ENCODE measurements at places on chromosomes 13 and 19.
A peak's percentile ranks its signal among the peaks of the same experiment; 100 is the strongest.

DNA sequence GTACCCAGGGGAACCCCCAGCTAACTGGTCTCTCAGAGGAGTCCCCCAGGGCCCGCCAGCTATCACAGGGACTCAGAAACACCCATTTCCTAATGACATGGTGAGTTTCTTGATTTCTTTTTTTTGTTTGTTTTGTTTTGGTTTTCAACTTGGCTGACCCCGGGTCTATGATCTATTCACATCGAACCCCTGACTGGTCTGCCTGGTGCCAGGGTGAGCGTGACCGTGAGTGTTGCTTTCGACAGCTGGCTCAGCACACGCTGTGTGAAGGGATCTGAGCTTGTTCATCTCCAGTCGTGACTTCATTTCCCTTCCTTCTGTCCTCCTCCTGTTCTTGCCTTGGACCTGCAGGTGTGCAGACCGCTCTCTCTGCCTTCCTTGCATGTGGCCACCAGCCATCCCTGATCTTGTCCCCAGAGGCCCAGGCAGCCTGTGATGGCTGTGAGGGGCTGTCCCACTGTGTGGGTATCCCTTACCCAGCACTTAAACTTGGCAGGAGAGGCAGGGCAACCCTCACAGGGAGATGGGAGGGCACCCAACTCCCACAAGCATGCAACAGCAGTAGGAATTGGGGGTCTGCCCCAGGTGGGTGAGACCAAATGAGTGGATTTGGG, 26.2 kb downstream of the TMEM161A start:
- peak; percentile 30 for DNase-seq

GRCh38 chr13:110422913-110423688, 116.0 kb downstream of the COL4A2 start:
- DNase-seq, result peak; percentile 73

DNA sequence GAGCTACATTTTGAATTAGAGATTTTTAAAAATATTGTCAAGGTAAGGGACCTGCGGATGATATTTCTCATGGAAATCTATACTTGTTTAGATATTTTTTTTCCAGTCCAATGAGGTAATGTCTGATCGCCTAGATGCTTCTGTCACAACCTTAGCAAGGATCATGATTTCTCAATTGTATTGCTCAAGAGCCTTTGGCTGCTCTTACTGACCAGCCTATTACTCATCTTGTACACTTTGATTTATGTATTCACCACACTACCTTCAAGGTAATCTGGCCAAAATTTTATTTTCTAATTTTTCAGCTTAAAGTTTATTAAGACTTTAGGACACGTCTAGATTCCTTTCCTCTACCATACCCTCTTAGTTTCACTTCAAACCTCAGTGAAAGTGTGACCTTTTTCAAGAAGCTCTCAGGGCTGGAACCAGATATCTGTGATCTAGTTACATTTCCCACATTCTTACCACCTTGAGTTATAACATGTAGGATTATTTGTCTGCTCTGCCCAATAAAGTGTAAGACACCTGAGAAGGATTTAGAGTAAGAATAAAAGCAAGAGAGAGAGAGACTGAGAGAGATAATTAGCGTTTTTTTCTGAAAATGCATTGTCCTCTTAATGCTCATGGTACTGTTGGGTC, 197.1 kb downstream of the ITGBL1 start:
- DNase-seq, result peak; percentile 78

DNA sequence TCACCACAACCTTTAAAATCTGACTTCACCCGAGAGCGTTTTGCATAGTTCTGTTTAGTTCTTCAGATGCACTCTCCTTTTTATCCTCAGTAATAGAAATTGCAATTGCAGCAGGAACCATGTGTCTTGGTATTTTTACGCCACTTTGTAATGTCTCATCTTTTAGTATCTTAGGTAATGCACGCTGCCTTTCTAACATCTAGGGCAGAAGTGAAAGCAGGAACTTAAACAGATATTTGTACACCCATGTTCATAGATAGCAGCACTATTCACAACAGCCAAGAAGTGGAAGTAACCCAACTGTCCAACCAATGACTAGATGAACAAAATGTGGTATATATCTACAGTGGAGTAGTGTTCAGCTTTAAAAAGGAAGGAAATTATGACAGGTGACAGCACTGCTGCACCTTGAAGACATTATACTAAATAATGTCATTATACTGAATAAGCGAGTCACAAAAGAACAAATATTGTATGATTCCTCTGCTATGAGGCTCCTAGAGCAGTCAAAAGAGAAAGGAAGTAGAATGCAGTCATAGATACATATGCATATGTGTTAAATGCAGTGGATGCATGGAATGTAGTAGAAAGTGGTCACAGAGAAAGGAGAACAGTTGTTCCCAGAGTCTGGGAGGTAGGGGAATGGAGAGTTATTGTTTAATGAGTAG, 105.9 kb upstream of the GJB6 start:
- no peak for DNase-seq

DNA sequence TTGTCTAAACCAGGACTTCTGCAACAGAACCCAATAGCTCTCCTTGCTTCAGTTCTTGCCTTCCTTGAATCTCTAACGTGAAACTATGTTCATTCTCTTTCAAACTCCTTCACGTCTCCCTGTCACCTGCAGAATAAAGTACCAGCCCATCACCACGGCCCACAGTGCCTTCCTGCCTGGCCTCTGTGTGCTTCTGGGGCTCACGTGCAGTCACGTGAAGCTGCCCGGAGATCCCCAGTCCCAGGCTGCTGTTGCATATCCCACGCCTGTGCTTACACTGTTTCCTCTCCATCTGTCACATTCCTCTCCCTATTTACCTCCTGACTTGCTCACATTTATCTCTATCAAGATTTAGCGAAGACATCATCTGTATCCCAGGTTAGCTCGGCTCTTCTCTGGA, 102.8 kb downstream of the STARD13 start:
- DNase-seq, result peak; percentile 41

GRCh38 chr13:111952032-111952431, 114.9 kb upstream of the SOX1 start:
- no peak for DNase-seq

DNA sequence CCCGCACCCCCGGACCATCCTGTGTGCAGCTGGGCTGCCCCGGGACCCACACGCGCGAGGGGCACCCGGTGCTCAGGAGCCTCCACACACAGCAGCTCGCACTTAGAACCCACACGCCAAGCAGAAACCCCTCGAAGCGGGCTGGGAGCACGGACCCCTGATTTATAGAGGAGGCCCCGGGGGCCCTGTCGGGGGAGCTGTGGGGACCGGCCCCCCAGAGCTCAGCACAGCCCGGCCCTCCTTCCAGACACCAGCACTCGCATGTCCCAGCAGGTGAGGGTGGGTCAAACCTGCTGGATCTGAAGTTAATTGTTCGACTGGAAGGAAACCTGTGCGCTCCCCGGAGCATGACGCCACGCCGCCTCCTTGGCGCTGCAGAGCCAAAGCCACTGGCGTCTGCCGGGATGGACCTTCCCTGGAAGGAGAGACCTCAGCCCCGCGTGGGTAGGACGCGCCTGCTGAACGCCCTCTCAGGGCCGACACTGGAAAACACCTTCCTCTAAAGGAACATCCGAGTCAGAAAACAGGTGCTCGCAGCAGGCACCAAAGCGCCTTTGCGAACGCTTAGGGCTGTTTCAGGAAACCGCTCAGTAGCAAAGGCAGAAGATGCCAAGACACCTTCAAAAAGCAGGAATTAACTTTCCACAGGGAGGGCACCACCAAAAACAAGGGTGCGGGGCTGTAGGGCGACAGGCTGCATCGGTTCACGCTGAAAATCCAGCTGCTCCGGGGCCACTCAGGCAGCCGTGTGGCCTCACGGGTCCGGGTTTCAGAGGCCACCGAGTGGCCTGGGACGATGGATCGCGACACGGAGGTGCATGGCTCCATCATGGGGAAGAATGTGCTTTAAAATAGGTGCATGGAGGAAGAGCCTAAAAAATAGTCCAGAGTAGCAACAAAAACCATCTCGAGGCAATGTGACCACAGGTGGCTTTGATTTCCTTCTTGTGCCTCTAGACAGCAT, 37.8 kb upstream of the GRTP1 start:
- DNase-seq, result no peak

GRCh38 chr13:31887286-31887685, 144.3 kb upstream of the FRY start:
- DNase-seq, result no peak

- DNase-seq, result peak; percentile 28
Measured at GRCh38 chr19:38409631-38410133, 6.8 kb downstream of the FAM98C start.

- no peak for DNase-seq
Measured at GRCh38 chr19:16514383-16515019, 18.3 kb downstream of the C19orf44 start.

- no peak for DNase-seq
Measured at GRCh38 chr13:64704121-64704649, 2526.0 kb downstream of the PCDH9 start.

GRCh38 chr13:31394506-31394905, 194.7 kb downstream of the B3GLCT start:
- no peak for DNase-seq

DNA sequence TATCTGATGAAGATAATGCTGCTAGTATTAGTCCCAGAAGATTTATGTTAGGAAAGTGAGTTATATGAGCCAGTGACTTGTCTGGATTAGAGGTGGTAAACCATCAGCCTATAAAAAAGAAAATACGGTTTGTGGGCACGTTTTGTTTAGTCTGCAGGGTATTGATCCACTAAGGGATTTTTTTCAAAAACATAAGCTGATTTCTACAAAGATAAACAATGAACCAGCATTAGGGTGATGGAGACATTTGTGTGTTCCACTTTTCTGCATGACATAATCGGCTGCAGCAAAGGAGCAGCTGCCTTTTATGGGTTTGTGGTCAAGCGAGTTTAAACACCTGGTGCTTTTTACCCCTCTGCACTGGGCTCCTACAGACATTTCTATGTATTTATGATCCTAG, 836.4 kb upstream of the GPC6 start:
- no peak for DNase-seq

- peak; percentile 65 for DNase-seq
Measured at GRCh38 chr19:13118424-13119193, 545 bp downstream of the NACC1 start.

GRCh38 chr13:110306960-110307766, at the start of the genes COL4A1 and COL4A2:
TSS of gene COL4A1 (minus strand) at chr13:110307157. CDS start at chr13:110307027, 130 bp downstream.
TSS of gene COL4A2 (plus strand) at chr13:110307284. CDS start at chr13:110307904, 620 bp downstream.
- DNase-seq, result peak; percentile 88

DNA sequence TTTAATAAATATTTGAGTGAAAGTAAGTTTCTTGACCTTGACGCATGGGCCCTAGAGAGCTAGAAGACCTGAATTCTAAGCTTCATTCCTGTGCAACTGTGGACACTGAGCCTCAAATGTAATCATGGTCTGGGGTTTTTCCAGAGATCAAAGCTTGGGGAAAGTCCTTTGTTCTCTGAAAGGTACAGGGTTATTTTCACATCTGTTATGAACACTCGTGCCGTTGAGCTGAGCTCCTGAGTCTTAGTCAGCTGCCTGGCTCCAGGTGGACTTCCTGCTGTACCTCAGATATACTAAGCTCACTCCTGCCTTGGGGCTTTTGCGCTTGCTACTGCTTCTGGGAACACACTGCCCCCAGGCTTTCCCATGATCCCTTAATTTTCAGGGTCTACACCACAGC, 7.5 kb upstream of the ZBTB32 start:
- no peak for DNase-seq
